Lung (tissue), 17 donors: ENCODE measurements at places on chromosomes 2 and 18. TPM values are rescaled to one million over a fixed set of nuclear protein-coding genes. Genes with fewer than 3 reads are reported as not detected.

- no peak for DNase-seq
These were observed at the start of gene CAPG for GRCh38 chr2:85409845-85410583. Gene CAPG, minus strand, starts transcription at chr2:85410366. Its CDS starts 8,221 bp downstream, at chr2:85402145.

The COL3A1 gene
- polyA plus RNA-seq: 211 TPM

DNA sequence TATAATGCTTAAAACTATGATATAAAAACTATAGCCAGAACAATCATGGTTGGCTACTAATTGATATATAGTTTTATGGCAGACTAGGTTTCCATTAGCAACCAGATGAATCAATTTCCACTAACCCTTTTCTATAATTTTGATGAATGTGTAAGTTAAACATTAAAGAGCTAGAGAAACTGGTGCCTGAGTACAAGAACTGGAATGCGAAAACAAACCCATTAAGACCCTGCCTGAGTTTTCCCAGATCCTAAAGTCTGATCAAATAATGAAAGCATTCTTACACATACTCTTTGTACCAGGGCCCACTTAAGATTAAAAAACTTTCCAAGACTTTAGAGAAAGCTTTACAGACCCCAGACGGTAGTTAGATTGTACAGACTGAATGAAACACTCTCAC lies 21.3 kb downstream of the MRPL19 start:
- peak; percentile 50 for DNase-seq

- no peak for DNase-seq
These were observed 37.4 kb downstream of the NPHP1 start for GRCh38 chr2:110167326-110168000.
